MM.1S (cell line): ENCODE measurements at places on chromosomes 11 and 22.

- DNase-seq, result no peak
These were observed 83.1 kb upstream of the ADSL start for GRCh38 chr22:40263191-40263590.

DNA sequence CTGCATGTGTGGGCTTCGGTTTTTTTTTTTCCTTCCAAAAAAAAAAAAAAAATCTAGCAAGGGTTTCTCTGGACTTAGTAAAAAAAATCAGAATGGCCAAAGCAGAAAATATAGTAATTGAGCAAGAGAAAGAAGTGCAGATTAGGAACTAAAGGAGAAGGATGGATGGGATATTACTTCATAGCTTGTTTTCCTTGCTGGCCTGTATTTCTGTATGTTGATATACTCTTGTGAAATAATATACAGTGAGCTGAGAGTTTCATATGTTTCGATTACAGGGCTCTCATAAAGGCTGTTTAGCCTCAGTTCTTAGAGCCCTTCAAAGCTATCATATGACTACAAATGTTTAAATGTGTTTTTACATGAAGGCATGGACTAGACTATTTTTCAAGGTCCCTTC is 34.3 kb upstream of the NFRKB start:
- no peak for DNase-seq

DNA sequence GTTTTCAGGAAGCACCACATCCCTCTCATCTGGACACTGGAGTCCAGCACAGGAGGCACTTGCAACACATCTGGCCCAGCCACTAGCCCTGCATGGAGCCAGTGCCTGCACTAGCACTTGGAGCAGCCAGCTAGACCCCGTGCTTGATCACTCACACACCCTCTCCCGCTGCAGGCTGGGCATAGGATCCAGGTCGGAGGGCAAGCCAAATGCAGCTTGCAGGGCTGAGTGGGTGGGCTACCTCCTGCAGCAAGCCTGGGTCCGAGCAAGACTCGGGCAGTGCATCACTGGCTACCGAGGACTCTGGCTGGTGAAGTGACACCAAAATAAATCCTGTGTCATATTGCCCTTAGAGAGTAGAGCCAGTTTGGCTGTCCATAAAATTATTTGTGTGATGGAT is 1795.4 kb downstream of the LRRC4C start:
- DNase-seq, result no peak

DNA sequence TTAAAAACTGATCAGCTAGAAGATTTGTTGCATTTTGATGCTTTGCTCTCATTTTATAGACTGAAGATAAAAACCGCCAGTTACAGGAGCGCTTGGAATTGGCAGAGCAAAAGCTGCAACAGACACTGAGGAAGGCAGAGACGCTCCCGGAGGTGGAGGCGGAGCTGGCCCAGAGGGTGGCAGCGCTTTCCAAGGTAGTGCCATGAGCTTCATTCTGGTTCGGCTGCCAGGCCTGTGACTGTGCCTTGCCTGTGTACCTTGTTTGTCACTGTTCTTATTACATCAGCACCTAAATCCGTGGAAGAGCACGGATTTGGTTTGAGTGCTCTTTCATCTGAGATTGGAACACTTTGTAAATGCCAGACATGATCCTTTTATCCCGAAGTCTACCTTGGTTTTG is 61.4 kb downstream of the PPFIA1 start:
- no peak for DNase-seq

- no peak for DNase-seq
These were observed 23.2 kb downstream of the MFNG start for GRCh38 chr22:37462983-37463382.

DNA sequence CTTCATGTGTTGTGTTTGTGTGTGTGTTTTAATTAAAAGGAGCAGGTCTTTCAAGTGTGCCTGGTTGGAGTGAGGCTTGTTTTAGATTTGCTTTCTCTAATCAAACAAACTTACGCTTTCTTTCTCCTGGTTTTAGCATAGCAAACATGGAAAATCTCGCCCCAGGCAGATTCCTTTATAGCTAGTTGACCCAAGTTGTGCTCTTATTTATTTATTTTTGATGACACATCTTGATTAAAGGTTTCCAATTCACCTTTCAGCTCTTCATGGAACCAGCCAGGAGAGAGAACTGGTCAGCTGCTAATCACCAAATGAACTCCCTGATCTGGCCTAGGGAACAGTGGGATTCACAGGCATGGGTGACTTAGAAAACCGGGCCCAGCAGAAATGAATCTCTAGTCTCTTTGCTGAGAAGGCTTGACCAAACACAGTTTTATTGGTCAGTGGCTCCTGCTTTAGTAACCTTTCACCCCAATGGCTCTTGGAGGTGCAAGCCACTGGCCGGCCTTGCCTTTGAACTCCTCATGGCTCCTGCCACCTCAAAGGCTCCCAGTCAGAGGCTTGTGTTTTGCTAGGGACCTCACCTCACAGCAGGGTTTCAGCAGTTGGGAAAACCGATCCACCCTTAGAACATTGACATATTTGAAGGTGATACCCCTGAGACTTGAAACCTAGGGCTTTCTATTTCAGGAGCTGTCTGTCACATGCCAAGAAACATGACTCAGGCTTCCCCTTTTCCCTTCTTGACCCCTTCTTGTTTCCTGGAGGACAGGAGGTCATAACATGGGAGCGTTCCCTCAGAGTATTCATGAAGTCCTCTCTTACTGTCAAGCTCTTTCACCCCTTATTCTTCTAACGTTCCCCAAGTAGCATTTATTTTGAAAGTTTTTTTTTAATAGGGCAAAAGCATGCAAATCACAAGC is 48.8 kb downstream of the EXT2 start:
- no peak for DNase-seq

DNA sequence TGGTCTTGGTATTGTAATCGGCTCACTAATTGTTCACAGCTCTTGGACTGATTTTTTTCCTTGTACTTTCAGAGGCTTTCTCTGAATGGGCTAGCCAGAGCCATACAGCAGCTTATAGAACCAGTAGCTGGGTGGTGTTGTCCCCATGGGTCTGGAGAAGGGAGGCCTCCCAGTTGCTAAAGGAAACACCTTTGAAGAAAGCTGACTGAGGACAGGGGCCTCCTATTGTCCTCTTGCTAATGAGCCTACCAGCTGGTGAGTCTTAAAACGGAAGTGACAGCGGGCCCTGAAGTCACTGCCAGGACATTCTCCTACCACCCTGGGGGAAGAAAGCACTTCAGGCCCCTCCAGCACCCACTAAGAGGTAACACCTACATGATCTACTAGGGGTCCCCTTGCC is 9.9 kb downstream of the FADS3 start:
- DNase-seq, result no peak

DNA sequence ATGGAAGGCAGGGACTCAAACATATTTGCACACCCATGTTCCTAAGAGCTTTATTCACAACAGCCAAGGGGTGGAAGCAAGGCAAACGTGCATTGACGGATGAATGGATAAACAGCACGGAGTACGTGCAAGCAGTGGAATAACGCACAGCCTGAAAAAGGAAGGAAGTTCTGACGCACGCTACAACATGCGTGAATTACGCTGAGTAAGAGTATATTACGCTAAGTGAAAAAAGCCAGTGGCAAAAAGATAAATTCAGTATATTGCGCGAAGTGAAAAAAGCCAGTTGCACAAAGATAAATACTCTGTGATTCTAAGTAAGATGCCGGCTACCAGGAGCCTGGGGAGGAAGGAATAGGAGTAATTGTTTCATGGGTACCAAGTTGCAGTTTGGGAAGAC is 19.5 kb downstream of the PHF21B start:
- DNase-seq, result no peak

GRCh38 chr11:82680252-82680651 is 53.4 kb downstream of the FAM181B start:
- no peak for DNase-seq

- no peak for DNase-seq
These were observed 7.3 kb downstream of the RASSF10 start for GRCh38 chr11:13016415-13016814.

DNA sequence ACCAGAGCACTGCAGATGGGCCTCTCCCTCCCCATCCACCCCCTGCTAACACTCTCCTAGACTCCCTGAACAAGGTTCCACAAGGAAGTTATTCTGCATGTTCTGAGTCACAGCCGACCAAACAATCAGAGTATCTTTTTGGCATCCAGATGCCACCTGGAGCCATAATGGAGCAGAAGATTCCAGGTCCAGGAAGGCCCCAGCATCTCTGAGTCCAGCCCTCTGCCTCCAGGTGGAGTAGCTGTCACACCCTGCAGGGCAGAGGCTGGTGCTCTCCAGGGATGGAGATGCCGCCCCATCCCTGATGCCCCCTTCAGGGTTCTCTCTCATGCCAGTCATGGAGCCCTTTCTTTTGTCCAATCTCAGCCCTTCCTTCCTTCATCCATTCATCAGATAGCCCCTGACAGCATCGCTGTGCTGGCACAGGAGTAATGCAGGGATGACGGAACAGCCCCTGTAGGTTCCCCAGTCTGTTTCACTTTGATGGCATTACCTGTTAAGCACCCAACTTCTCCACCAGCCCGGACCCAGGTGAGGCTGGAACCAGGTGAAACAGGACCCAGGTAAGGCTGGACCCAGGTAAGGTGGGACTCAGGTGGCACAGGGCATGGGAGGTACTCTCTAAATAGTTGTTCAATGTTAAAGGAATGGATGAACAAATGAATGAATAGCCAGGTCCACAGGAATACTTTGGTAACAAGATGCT is 20.1 kb upstream of the TSKU start:
- DNase-seq, result no peak

- DNase-seq, result no peak
These were observed 129.1 kb downstream of the EHF start for GRCh38 chr11:34749666-34750659.

DNA sequence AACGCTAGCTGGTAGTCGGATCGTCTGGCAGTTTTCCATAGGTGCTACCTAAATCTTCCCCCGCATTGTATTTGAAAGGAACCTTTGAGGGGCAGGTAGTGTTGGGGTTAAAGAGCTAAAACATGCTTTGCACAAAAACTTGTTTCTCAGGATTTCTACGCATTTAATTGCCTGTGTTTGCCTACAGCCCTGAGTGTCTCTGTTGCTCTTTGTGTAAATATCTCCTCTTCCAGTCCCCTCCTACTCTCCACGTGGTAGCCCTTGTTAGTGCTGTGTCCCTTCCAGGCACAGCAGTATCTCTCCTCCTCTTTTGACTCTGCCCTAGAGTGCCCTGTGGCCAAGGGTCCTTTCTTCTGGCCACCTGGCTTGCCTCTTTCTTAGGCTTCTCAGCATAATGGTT is 81.7 kb downstream of the BARX2 start:
- no peak for DNase-seq

DNA sequence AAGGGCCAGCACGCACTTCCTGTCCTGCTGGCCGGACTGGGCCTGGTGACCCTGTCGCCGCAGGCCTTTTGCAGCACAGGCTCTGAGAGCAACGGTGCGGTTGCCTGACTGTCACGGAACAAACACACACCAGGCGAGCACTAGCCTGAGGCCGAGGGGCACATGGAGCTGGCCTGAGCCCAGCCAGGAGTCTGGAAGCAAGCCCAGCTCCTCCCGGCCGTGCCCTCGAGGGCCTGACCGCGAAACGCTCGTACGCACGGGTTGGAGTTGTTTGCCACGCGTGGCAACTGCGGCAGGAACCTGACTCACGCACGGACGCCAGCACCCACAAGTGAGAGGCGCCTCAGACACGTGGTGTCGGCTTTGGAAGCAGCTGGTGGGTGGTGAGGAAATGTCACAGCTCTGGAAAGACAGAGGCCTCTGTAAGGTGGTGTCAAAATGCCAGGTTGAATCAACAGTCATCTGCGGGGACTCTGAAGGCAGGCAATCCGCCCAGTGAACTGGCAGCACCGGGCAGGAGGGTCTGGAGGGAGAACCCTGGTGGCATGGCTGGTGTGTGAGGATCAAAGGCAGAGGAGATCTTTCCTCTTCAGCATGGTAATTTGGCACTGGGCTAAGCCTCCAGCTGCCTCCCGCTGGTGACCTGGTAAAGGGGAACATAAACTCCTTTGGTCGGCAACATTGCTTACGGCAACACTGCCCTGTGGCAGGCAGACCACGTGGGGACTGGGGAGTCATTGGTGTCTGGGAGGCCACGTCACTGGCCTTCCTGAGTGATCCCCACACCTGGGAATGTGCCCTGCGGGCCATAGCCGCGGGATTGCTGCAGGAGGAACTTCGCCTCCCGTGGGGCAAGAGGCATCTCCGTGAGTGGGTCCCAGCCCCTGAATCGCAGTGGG is 15.3 kb upstream of the IL17REL start:
- no peak for DNase-seq

DNA sequence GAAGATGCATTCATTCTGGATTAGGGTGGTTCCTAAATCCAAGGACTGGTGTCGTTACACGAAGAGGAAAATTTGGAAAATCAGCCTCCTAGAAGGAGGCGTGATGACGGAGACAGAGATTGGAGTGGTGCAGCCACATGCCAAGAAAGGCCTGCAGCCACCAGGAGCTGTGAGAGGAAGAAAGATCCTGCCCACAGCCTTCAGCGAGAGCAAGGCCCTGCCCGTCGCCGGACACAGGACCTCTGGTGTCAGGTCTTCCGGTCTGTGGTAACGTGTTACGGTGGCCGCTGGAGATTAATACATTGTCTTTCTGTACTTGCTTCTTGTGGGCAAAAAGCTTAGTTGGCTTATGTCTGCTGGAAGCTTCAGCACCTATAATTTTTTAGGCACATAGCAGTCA is 1045.8 kb downstream of the BRD1 start:
- no peak for DNase-seq

- no peak for DNase-seq
These were observed 477.9 kb downstream of the MIAT start for GRCh38 chr22:27135031-27135981.

- DNase-seq, result no peak
These were observed 100.6 kb upstream of the FGF3 start for GRCh38 chr11:69919659-69920344.

DNA sequence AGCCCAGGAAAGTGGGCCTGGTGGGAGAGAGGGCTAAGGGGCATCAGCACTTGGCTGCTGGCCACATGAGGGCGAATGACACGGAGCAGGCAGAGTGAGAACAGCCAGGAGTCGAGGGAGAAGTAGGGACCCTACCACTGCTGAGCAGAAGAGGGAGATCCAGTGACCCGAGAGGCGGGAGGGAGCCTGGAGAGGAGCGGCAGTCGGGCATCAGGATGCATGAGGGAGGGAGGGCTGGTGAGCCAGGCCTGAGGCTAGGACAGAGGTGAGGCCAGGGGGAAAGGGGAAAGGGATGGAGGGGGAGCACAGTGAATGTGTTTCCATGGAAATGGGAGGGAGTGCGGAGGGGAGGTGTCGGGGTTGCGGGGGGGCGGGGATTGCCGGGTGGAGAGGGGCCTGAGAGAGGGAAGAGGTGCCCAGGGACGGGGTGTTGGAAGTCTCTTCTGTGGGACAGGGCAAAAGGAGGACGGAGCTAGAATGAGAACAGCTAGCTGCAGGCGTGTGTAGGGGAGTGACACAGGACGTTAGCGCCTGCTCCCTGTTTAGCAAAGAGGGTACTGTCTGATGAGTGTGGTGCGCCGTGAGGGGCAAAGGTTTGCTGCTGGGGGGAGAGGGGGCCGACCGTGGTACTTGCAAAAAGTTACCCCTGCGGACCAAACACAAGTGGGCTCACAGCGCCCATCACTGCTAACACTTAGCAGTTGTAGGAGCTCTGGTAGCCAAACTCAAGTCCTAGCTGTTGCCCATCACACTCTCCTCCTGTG is 37.1 kb upstream of the WNT11 start:
- DNase-seq, result no peak

- no peak for DNase-seq
These were observed 3.5 kb downstream of the KRTAP5-7 start for GRCh38 chr11:71530602-71531001.
